GM04504 (cell line): ENCODE measurements at places on chromosomes 3 and 15.

DNA sequence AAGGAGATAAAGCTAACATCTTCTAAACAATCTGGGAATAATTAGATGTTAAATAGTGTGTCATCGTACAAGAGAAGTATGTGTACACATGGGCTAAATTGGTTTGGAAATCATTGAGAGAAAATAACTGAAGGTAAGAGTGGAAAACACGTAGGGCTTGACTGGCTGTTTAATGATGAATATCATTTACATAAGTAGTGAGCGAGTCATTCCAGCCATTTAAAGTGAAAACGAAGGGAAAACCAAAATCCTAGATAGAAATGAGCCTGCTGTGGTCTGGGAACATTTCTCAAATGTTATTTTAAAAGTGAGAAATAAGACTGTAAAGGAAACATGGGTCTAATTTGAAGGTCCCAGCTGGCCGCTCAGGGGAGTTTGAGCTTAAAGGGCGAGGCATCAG lies 41.9 kb upstream of the KCNMB2 start:
- no peak for DNase-seq

GRCh38 chr15:32652178-32652577 lies 10.7 kb downstream of the SCG5 start:
- DNase-seq, result no peak

- no peak for DNase-seq
Observed at GRCh38 chr15:90859234-90860131, 8.9 kb upstream of the FURIN start.

- DNase-seq, result no peak
Observed at GRCh38 chr15:58748040-58748851, 1.3 kb downstream of the ADAM10 start.

DNA sequence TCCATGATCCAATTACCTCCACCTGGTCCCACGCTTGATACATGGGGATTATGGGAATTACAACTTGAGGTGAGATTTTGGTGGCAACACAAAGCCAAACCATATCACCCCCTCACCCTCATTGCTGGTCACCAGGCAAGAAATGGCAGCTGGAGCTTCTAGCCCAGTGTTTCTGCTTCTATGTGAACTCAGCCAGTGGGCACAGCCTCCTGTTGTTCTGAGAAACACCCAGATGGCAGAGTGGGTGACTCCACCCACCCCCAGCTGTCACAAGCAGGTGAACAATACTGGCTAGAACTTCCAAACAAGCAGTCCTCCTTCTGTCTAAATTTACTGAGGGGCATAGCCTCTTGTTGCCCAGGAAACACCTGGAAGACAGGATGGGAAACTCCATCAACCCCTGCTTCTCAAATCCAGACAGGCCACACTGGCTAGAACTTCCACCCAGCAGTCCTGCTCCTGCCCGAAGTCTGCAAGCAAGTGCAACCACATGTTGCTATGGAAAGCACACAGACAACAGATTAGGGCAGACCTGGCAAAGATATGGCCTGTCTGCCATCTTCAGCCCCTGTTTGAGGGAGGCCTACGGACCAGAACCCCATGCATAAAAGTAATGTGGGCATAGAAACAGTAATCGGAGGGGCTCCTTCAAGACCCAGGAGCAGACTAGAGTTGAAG lies 114.1 kb downstream of the DTWD1 start:
- DNase-seq, result no peak

GRCh38 chr3:99984139-99984538 lies 130.2 kb downstream of the FILIP1L start:
- no peak for DNase-seq

GRCh38 chr3:108669208-108669607 lies 79.7 kb downstream of the DZIP3 start:
- DNase-seq, result no peak

DNA sequence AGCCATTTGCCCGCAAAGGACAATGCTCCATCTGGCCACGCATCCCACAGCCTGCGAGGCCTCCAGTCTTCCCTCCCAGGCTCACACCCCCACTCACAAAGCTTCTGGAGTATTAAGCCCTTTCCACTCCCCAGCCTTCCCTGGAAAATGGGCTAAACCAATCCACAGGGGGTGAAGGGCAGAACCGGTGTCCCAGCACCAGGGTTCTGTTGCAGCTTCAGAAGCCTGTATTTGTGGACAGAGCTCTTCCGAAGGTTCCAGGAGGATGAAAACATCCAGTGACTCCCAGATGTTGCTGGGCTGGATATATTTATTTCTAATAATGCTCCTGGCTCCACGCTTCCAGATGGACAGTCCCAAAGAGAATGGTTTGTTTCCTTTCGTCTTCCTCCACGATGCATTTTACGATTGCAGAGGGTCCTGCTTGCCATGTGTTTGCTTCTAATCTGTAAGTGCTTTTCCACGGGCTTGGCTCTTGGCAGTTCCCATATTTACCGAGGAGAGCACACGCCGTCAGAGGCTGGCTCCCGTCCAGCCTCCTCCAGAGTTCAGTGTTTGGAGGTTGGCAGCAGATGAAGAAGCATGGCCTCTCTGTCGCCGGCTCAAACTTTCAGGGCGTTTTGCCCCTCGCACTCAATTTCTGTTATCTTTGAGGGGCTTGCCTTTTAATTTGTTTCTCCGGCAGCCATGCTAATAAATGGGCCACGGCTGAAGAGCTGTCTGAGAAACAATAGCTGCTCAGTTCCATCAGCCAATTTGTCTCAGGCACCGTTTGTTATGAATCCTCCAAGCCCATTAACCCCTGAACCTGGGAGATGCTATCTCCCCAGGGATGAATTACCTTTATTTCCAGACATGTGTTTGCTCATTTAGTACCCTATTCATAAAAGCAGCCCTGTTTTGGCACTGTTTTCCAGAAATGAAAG lies 367.9 kb upstream of the PROK2 start:
- peak; percentile 69 for DNase-seq

DNA sequence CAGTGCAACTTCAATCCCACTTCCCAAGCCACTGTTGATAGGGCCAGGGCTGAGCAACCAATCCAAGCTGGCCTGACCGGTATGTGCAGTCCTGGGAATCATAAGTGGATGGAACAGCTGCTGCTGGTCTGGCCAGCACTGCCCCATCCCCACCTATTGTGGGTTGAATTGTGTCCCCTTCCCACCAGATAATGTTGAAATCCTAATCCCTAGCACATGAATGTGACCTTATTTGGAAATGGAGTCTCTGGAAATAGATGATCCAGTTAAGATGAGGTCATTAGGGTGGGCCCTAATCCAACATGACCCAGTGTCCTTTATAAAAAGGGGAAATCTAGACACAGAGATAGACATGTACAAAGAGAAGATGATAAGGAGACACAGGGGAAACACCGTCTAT lies 13.7 kb upstream of the PDIA5 start:
- DNase-seq, result no peak
